Smooth muscle cell of the brain vasculature (primary cell): ENCODE measurements at places on chromosomes 2 and 18.

- no peak for DNase-seq
Measured at GRCh38 chr2:63613391-63613901, 24.7 kb downstream of the MDH1 start.

DNA sequence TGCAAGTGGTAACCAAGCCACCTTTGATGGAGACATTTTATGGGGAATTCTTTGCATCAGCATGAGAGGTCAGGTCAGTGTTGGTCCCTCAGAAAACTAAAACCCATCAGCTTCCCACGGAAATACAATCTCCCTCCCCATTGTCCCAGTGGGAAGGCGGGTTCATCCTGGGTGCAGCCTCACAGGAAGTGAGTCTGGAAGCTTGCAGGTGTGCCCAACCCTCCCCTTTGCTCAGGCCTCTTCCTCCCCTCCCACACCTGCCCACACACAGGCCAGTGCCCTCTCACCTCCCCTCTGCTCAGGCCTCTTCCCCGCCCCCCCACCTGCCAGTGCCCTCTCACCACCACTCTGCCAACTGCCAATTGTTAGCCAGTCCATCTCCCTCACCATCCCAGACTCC, 166.8 kb upstream of the RAB6C start:
- no peak for DNase-seq

- DNase-seq = no peak
Measured at GRCh38 chr2:96396095-96396494, 60.5 kb downstream of the NCAPH start.

DNA sequence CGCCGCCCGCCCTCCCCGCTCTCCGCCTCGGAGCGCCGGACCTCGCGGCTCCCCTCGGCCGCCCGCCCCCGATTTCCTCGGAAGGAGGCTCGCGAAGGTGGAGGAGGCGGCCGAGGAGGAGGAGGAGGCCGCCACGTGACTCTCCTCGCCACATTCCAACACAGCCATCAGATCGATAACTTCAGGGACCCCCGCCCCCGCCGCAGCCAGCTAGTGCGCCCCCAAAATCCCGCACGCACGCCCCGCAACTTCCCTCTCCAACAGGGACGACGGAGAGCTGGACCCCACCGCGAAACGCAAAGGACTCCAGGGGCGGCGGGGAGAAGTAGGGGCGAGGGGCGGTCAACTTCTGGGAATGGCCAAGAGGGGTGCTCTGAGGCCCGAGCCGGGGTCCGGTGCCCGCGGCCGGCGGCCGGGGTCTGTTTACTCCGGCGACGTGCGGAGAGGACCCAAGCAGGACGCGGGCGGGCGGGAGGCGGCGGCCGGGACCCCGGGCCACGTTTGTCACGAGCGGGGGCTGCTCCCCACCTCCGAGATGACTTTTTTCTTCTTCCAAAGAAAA, 2.0 kb downstream of the ZNF521 start:
- no peak for DNase-seq

GRCh38 chr18:55097456-55098170, 138.4 kb upstream of the CCDC68 start:
- no peak for DNase-seq

DNA sequence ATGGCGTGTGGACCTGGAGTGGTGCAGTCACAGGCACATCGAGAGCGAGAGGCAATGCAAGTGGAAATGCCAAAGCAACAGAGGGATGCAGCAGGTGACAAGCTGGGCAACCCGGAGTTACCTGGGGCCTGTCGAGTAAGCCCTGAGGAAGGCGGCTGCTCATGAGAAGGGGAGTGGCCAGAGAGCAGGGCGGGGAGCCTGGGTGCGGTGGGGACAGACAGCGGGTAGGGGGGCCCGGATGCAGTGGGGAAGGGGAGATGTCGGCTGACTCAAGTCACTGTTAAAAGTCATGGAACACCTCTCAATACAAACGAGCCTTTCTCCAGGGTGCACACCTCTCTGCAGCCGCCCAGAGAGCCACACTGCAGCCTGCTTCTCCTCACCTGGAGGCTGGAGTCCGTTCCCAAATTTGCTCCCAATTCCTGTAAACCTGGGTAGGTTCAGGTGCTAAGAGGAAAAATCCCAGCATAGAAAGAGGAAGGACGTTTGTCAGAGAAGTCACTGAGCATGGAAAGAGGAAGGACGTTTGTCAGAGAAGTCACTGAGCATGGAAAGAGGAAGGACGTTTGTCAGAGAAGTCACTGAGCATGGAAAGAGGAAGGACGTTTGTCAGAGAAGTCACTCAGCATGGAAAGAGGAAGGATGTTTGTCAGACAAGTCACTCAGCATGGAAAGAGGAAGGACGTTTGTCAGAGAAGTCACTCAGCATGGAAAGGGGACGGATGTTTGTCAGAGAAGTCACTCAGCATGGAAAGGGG, 71.7 kb upstream of the TWIST2 start:
- no peak for DNase-seq

DNA sequence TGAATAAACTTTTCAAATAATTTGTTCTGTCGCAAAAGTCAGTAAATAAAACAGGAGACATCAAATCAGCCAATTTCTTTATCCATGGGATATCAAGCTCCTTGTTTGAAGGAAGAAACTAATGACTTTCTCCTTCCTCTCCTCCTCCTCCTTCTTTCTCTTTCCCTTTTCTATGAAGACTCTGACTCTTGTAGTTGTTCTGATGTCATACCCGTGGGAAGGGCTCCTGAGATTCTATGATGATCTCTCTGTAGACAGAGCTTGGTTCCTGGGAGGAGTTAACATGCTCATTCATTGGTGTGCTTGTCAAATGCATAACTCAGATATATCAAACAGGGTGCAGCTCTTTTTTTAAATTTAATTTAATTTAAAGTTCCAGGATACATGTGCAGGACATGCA, 118.7 kb upstream of the KCTD1 start:
- no peak for DNase-seq

- DNase-seq = no peak
Measured at GRCh38 chr2:3666613-3666975, 8.6 kb downstream of the ALLC start.

DNA sequence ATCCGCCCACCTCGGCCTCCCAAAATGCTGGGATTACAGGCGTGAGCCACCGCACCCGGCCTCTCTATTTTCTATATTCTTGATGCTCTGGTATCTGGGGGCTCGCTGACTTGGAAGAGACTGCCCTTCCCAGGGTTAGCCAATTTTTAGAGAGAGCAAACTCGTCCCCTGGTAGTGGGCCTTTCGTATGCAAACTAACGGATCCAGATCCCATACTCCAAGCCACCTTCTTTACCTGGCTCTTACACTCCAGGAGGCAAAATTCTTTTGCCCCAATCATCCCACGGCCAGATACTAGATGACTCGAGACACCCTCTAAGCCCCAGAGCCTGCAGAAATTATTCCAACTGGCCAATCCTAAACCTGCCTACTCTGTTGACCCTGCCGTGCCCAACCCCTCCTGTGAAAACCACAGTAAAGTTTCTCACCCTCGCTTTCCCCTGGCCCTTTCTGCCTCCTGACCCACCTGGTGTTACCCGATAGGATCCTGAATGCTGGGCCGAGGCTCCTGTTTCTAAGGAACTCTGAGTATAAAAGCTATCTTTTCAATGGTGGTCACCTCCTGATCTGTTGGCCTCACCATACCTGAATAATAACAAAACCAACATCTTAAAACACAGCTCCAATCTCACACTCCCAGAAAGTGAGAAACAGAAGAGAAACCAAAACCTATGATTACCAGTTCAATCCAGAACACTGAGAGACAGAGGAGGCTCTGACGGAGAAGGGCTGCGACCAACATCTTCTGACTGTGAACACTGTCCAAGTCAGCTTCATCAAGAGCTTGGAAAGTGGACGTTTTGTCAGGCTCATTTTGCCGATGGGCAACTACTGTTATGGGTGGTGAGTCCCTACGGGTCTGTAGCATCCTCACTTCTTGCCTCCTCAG, 57.6 kb upstream of the ZNF532 start:
- DNase-seq = no peak

DNA sequence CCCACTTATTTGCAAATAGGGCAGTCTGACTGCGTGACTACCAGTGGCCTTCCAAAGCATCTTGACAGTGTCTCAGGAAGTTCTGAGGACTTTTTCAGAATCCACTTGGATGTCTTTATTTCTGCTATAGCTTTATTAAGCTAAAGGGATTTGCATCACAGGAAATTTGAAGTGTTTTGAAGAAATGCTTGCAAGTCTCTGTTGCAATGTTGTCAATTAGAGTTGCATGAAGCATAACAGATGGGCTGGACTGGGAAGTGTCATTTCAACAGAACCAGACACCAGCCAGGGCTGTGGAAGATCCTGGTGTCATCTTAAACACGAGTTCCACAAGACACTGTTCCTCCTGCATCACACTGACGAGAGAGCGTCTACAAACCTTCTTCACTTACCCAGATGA, 224.5 kb downstream of the EN1 start:
- no peak for DNase-seq

DNA sequence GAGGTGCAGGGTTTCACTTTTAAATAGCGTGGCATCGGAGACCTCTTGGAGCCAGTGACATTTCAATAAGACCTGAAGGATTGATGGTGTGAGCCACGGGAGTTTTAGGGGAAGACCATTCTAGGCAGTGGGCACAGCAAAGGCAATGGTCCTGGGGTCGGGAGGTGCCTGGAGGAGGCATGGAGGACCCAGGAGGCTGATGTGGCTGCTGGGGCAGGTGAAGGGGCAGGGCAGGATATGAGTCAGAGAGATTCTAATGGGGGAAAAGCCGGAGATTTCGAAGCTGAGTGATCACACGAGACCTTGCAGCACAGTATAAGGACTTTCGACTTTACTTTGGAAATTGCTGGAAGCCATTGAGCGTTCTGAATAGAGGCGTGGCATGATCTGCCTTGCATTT, 79.6 kb upstream of the KCNE4 start:
- DNase-seq = no peak

DNA sequence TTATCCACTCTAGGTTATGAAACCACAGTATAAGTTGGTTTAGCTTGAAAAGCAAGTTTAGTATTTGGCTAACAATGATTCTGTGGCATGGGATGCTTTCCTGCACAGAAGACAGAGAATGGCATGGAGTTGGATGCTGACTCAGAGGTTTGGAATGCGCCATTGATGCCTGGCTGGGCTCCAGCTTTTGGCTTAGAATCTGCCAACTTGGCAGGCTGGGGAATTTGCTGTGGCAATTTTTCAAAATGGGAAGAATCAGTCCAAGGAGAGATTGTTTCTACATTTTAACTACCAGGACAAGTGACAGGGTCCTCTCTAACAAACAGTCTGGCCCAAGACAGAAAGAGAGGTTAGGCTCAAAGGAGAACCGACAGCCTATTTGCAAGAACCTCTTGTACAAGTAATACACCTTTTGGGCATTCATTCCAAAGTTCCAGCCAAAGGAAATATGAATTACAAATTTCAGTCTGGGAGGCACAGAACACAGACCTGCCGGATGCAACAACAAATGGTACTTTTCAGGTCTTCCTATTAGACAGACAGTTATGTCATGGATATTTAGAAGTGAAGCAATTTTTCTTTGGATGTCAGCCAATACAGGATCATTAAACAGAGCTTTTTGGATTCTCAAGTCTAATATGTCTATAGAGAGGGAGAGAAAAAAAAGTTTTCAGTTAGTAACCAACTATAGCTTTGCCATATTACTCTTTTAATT, 1027.7 kb downstream of the TMEM182 start:
- no peak for DNase-seq

- no peak for DNase-seq
Measured at GRCh38 chr2:88016960-88017779, 823 bp upstream of the RNU2-63P start.

- no peak for DNase-seq
Measured at GRCh38 chr2:138777996-138778395, 2.2 kb downstream of the NXPH2 start.

GRCh38 chr18:3281456-3282400, 19.8 kb downstream of the MYL12B start:
- DNase-seq = peak; percentile 55

GRCh38 chr18:68053290-68053689, 536.8 kb upstream of the DSEL start:
- no peak for DNase-seq

- no peak for DNase-seq
Measured at GRCh38 chr2:15547115-15547876, 13.8 kb downstream of the NBAS start.

DNA sequence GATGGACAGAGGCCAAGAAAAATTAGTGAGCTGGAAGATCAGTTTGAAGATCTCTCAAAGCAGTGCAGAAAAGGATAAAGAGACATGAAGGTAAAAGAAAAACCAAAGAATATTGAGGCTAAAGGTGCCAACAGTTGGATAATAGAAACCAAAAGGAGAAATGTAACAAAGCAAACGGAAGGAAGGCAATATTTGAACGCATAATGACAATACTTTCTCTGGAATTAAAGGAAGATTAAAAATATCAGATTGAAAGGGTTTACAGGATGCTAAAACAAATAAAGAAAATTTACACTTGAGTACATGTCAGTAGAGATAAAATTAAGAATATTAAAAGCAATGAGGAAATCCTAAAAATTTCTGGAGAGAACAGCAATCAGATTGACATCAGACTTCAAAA, 125.9 kb upstream of the SEC11C start:
- no peak for DNase-seq

DNA sequence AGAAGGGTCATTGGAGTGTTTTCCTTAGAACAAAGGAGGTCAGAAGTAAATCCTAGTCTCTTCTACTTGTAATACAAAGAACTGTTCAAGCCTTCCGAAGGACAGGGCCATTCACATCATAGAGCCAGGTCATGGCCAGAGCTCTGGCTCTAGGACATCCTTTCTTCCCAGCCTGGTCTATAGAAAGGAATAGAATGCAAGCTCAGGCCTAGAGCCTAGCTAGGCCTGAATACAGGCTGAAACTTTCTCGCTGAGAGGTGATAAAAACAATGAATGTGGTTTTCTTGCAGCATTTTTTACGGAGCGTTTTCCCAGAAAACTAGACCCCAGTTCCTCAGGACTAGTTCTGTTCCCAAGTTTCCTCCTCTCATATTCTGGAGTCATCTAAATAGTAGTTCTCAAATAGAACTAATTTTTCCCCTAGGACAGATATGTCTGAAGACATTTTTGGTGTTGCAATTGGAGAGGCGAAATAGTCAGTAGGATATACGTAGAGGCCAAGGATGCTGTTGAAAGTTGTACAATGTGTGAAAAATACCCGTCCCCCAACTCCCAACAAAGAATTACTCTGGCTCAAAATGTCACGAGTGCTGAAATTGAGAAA, 6.8 kb downstream of the UGT1A6 start:
- DNase-seq = no peak

GRCh38 chr2:55169359-55169758, 62.7 kb downstream of the CLHC1 start:
- no peak for DNase-seq

DNA sequence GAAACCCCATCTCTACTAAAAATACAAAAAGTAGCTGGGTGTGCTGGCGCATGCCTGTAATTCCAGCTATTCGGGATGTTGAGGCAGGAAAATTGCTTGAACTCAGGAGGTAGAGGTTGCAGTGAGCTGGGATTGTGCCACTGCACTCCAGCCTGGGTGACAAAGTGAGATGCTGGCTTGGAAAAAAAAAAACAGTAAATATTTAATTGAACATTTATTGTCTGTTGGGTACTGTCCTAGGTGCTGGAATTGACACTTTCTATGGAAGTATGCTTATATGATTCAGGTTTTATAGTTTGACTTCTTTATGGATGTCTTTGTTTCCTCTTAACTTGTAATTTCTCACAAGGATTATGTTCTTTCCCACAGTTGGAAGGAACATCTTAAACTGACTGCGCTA, 633.1 kb upstream of the SETBP1 start:
- DNase-seq = no peak
